ENCODE measurements at places on chromosomes 11 and 22.
A peak's percentile ranks its signal among the peaks of the same experiment; 100 is the strongest.

- no peak for DNase-seq
Measured at GRCh38 chr11:66478729-66479393, 1.4 kb upstream of the DPP3 start.

DNA sequence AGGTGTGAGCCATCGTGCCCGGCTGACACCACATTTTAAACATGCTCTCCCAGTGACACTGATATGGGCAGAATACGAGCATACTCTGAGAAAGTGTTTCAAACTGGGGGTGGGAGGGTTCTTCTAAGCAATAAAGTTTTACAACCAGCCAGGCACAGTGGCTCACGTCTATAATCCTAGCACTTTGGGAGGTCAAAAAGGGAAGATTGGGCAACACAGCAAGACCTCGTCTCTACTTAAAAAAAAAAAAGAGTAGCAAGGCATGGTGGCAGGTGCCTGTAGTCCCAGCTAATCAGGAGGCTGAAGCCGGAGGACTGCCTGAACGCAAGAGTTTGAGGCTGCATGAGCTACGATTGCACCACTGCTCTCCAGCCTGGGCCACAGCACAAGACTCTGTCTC, 2.2 kb downstream of the GANAB start:
- DNase-seq = no peak

GRCh38 chr11:17506314-17506713, 29.7 kb upstream of the ABCC8 start:
- no peak for DNase-seq

DNA sequence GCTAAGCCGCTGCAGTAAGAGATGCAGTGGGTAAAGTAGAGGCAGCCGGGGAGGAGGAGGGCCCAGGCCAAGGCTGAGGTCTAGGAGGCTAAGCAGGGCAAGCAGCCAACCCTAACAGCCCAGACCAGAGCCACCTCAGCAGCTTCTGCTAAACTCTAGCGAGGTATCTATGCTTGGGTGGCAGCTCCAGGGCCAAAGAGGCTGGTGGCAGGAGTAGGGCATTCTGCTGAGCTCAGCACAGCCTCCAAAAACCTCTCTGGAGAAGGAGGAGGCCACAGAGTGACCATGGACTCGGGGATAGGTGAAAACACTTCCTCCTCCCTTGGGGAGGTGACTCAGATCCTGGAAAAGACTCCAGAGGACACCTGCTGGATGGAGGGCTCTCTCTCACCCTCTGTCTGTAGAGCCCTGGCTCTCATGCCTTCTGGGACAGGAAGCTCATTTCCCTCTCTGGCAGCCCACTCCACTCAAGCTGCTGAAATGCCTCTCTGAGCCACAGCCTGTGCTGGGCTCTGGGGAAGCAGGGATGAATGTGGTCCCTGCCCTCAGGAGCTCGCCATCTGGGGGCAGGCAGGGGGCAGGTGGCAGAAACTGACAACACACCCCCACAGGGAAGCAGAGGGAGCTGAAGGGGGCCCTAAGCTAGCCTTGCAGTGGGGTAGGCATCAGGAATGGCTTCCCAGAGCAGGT, 16.5 kb upstream of the TPBGL start:
- no peak for DNase-seq

GRCh38 chr11:11157185-11157584, 195.9 kb downstream of the CSNK2A3 start:
- peak; percentile 46 for DNase-seq

DNA sequence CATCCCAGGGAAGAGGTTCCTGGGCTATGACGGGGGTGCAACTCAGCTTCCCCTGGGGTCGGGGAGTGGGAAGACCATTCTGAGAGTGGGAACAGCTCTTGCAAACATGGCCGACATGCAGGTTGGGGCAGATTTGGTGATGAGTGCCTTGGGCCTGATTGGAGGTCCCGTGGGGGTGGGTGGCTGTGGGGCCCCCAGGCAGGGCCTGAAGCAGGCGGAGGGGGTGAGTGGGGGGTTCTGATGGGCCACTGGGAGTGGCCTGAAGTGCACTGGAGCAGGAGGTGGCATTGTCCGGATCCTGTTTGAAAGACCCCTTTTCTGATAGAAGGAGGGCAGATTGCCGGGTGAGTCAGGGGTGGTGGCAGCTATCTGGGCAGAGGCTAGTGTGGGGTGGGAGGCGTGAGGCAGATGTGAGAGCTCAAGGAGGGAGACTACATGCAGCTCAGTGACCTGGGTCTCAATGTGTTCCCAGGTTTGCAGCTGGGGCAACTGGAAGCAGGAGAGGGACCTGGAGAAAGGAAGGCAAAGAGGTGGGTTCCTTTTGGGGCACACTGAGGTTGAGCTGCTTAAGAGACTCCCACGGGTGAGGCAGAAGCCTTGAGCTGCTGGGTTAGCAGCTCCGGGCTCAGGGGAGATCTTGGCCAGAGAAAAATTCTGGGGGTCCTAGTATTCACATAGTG, 15.1 kb downstream of the MYEOV start:
- no peak for DNase-seq

- DNase-seq = no peak
Measured at GRCh38 chr11:122900587-122901202, 18.1 kb downstream of the JHY start.

DNA sequence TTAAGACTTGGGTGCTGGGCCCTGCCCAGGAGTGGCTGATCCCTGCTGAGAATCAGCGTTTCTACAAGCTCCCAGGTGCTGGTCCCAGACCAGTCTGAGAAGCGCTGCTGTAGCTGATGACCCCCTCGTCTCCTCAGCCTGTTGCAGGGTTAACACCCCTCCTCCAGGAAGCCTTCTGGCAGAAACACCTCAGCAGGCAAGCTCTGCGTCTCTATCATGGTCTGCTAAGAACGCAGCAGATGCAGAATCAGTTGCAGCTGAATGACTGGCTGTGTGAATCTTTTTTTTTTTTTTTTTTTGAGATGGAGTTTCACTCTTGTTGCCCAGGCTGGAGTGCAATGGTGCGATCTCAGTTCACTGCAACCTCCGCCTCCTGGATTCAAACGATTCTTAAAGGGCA, 132.5 kb downstream of the CACNA1I start:
- no peak for DNase-seq

- no peak for DNase-seq
Measured at GRCh38 chr22:48226026-48227013, 1463.9 kb downstream of the TBC1D22A start.

DNA sequence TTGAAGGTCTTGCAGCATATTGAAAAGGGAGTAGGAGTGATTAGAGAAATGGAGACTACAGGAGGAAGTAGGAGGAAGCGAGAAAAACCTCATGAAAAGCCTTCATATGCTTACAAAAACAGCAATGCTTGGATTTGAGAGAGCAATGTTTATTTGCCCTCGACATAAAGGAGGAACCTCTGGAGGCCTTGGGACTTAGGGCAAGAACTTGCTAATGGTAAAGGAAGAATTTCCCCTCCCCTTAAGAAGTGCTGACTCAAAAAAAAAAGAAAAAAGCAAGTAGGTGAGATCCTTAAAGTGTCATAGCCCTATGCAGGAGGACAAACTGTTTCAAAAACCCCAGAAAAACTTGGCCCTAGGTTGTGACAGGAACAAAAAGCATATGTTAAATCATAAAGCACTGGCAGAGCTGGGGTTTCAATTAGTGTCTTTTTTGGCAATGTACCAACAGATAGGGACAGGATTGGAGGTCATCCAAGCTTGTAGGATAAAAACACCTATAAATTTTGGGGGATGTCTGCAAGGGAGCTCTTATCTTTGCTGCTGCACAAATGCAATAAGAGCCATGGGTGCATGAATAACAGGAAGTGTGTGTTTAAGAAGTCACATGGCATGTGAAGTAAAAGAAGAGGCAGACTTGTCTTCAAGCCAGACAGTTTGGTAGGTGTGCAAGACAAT, 4.9 kb downstream of the GLYAT start:
- DNase-seq = no peak
